ENCODE measurements at places on chromosomes 3 and 15. TPM values are rescaled to one million over a fixed set of nuclear protein-coding genes. Genes with fewer than 3 reads are reported as not detected.

Gene PLSCR2
- 0.32 TPM for total RNA-seq

Gene FBXO40
- total RNA-seq = not detected

Gene FOXB1
- total RNA-seq = not detected

Gene PIAS1
- 5.2 TPM for total RNA-seq

Gene GJD2
- total RNA-seq = not detected

Gene LRRC3B
- not detected for total RNA-seq

Gene ZSCAN29
- 15.9 TPM for total RNA-seq

Gene PRRT3
- 1.9 TPM for total RNA-seq

Gene LYZL4
- total RNA-seq = not detected

Gene SAXO2
- 0.32 TPM for total RNA-seq

Gene OR5AC2
- total RNA-seq = not detected

Gene MCCC1
- total RNA-seq = 29.5 TPM

Gene POLQ
- 1.9 TPM for total RNA-seq

Gene CD47
- total RNA-seq = 86.5 TPM

Gene UBE2Q2
- 42.2 TPM for total RNA-seq

Gene TMOD3
- 37.0 TPM for total RNA-seq

Gene PSTPIP1
- total RNA-seq = not detected

Gene TMEM158
- 19.7 TPM for total RNA-seq

Gene RHOV
- not detected for total RNA-seq

Gene STXBP5L
- not detected for total RNA-seq

Gene AADACL2
- total RNA-seq = not detected

Gene CMTM8
- total RNA-seq = 0.09 TPM

Gene CCR8
- total RNA-seq = not detected

Gene GOLGA6D
- total RNA-seq = under 0.01 TPM

Gene CYP8B1
- total RNA-seq = not detected

Gene CPOX
- total RNA-seq = 15.2 TPM

Gene TAGLN3
- total RNA-seq = 4.4 TPM

Data from bronchial smooth muscle cell (primary cell).